Karpas-422 (cell line): ENCODE measurements at places on chromosomes 2 and 18. TPM values are rescaled to one million over a fixed set of nuclear protein-coding genes. Genes with fewer than 3 reads are reported as not detected.
A peak's percentile ranks its signal among the peaks of the same experiment; 100 is the strongest.

- H3K4me1 ChIP-seq = no peaks in the 10 kb centered on the region
- no peak overlapping the region for H3K27ac ChIP-seq
- H3K4me3 ChIP-seq = no peak overlapping the region
- no peaks in the 10 kb centered on the region for H3K27me3 ChIP-seq
- no peak for DNase-seq
These were observed 22.6 kb downstream of the SEPTIN10 start for GRCh38 chr2:109591206-109591605.

POLE4 gene
- 72.9 and 77.6 TPM in 2 replicates for total RNA-seq

GRCh38 chr18:52826994-52827393, 487.0 kb downstream of the DCC start:
- H3K27ac ChIP-seq = no peak overlapping the region
- DNase-seq = no peak
- no peaks in the 10 kb centered on the region for H3K36me3 ChIP-seq

ZBTB7C gene
- not detected in 2 replicates for total RNA-seq

- H3K4me3 ChIP-seq = no peak overlapping the region
- H3K4me1 ChIP-seq = peaks cover 52% of the 10 kb centered on the region
- H3K27me3 ChIP-seq = peaks cover 5% of the 10 kb centered on the region; the same call in 1 of the 2 replicates
- no peaks in the 10 kb centered on the region for H3K36me3 ChIP-seq
These were observed 2.7 kb downstream of the ID2 start for GRCh38 chr2:8684540-8684877.

GRCh38 chr2:36338124-36338826, 17.3 kb upstream of the CRIM1 start:
- H3K27ac ChIP-seq = no peak overlapping the region
- H3K4me3 ChIP-seq = no peak overlapping the region
- H3K4me1 ChIP-seq = no peaks in the 10 kb centered on the region
- no peaks in the 10 kb centered on the region for H3K27me3 ChIP-seq
- DNase-seq = no peak
- H3K36me3 ChIP-seq = no peaks in the 10 kb centered on the region

- H3K27me3 ChIP-seq = no peaks in the 10 kb centered on the region
- H3K27ac ChIP-seq = peak overlapping the region; percentile 89
These were observed 410 bp upstream of the TGIF1 start for GRCh38 chr18:3449512-3450011.
